ENCODE measurements at places on chromosomes 12 and 14.

DNA sequence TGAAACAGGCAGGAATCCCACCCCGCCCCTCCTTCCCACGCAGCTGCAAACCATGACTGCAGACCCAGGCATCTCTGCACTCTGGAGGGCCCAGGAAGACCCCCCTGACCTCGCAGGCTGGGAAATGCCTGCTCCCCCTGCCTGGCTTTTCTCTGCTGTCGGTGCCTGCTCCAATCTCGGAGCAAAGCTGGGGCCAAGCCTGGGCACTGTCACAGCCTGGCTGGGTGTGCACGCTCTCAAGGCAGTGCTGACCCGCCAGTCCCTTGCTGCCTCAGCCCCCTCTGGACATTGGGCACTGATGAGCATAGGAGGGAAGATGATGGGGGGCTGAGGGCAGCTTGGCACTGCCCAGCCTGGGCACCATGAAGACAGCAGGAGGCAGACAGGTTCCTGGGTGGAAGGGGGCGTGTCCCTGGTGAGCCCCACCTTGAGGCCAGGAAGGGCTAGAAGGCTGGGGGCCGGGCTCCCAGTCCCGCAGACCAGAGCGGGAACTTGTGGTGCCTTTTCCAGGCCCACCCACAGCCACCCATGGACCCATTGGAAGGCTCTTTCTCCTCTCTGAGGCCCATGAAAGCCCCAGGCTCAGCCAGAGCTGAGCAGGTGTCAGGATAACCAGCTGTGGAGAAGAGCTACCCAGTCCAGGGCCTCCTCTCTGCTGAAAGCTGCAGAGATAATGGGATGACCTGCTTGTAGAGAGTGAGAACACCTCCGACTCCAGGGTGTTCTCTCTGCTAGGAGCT, 10.7 kb upstream of the ZNF605 start:
- no peak for DNase-seq

DNA sequence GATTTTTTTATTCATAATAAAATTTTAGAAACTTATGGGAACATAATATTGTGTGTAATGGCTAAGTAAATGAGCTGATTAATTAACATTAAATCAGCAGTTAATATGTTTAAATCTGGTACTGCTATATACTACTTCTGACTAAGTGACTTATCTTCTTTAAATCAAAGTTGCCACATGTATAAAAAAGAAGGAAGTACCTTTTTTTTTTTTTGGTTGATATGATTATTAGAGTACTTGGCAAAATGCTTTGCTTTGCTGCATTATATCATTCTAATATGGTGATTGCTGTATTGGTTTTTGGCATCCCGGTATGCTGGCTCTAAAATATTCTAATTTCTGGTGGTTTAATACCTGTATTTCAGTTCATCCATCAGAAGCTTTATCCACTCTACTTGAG, 319.1 kb upstream of the RGS6 start:
- DNase-seq, result no peak

GRCh38 chr14:68182492-68182891, 362.9 kb downstream of the RAD51B start:
- DNase-seq, result no peak

DNA sequence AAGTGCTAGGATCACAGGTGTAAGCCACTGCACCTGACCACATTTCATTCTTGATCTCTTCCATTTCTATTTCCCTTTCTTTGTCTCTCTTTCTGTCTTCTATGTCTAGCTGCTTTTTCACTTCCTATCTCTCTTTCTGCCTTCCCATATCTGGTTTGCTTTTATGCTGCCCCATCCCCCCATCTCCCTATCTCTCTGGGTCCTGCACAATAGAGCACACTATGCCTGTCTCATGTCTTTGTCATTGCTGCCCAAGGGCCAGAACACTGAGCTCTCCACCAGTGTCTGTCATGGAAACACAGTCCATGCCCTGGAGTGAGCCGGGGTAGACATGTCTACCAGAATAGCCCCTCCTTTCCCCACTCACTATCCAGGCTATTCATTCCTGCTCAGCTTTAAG, 12.3 kb upstream of the RARG start:
- no peak for DNase-seq

DNA sequence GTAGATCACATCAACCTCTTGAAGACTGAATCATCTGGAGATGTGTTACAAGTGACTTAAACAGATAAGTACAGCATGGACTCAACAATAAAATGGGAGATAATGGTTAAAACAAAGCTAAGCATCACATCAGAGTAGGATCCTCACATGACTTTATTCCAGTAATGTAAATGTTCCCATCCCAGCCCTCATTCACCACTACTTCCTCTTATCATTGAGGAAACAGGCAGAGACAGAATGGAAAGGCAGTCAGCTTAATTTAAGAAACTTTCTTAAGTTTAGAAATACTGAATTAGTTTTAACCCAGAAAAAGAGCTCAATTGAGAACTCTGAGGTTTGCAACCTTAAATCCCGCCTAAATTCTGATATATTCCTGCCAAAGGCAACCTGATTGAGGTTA, 1.2 kb upstream of the ALG10 start:
- no peak for DNase-seq

- DNase-seq, result no peak
These were observed 81.2 kb upstream of the ETV6 start for GRCh38 chr12:11568155-11568761.

- no peak for DNase-seq
These were observed 40.4 kb upstream of the DIO3 start for GRCh38 chr14:101520621-101521472.

DNA sequence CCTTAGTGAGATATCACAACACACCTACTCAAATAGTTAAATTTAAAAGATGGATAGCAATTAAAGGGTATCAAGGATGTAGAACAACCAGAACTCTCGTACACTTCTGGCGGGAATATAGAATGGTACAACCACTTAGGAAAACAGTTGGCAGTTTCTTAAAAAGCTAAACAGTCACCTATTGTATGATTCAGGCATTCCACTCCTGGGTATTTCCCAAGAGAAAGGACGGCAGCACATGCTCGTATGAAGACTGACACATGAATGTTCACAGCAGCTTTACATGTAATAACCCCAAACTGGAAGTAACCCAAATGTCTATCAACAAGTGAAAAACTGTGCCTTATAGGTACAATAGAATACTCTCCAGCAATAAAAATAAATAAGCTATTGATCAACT, 465.2 kb downstream of the VRK1 start:
- DNase-seq, result no peak

DNA sequence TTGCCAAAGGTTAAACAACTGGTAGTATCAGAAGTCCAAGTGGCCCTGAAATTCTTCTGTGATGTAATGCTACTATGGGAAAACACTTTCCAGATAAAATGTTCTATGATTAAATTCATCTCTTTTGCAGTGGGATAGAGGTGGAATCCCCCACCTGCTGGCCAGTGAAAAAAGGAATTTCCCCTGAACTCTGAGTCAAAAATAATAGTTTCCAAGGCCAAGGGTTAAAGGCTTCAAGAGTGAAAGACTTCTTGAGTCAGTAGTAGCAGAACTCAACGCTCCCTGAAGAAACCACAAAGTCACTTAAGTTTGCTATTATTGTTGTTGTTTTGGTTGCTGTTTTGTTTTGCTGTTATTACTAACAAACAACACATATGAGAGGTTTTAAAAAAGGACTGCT, 330.8 kb downstream of the SOX5 start:
- DNase-seq, result no peak

DNA sequence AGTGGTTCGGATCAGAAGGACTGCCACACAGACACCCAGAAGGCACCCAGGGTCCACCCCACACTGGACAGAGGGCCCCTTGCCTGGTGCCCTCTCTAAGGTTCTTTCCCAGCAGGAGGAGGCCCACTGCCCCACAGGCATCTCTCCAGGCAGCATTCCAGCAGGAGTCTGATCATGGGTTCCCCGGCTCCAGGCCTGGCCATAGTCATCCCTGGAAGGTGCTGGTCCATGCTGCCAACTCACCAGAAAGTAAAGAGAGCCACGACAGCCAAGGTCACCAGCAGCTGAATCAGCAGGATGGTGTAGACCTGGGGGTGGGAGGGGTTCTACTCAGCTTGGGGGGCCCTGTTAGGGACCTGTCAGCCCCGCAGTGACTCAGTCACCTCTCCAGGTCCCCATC, 6.4 kb downstream of the FAIM2 start:
- DNase-seq, result no peak

GRCh38 chr14:89240414-89240813, 176.6 kb downstream of the FOXN3 start:
- DNase-seq, result peak; percentile 56

DNA sequence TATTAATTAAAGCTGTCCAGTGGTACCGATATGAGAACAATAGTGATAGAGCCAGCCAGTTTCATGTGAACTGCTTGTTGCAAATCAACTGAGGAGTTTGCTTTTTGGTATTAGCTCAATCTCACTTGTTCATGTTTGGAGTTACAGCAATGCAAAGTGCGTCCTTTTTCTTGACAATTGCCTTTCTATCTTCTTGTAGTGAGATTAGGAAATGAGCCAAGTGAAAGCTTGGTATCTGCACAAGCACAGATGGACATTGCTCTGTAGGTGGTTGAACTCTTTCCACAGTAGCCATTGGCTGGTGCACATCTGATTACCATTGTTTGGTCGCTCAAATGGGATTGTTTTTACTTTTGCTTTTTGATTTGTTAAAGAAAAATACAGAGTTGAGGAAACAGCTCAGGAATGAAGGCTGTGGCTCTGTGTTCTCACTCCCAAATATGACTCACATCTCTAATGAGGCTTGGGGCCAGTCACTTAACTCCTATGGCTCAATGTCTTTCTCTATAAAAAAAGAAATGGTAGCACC, 241.4 kb downstream of the BMP4 start:
- peak; percentile 4 for DNase-seq

DNA sequence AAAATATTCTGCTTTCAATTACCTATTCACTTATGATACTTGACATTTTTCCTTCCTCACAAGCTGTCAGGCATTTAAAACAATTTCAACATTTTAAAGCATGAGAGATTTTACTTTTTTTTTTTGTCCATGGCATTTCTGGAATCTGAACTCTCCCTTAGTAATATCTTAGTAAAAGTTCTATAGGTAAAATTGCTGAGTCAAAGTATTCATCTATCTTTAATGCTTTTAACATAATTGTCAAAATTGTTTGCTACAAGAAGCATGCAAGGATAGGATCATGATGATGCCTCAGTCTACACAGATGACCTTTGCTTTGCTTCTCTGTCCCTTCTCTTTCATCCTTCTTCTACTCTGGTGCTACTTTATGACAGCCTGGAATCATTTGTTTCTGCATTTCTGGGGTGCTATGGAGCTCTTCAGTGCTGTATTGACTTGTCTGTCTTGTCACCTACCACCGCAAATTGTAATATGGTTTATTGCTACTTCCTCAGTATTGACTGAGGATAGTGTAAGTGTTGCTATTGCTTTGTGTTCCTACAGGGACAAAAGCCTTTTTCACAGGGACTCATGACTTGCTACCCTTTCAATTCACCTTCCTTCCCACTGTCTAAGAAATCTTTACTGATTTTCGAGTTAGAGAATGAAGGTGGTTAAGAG, 589.8 kb upstream of the ATP2B1 start:
- DNase-seq, result no peak

GRCh38 chr12:82955043-82955442, 268.3 kb downstream of the TMTC2 start:
- DNase-seq, result no peak

DNA sequence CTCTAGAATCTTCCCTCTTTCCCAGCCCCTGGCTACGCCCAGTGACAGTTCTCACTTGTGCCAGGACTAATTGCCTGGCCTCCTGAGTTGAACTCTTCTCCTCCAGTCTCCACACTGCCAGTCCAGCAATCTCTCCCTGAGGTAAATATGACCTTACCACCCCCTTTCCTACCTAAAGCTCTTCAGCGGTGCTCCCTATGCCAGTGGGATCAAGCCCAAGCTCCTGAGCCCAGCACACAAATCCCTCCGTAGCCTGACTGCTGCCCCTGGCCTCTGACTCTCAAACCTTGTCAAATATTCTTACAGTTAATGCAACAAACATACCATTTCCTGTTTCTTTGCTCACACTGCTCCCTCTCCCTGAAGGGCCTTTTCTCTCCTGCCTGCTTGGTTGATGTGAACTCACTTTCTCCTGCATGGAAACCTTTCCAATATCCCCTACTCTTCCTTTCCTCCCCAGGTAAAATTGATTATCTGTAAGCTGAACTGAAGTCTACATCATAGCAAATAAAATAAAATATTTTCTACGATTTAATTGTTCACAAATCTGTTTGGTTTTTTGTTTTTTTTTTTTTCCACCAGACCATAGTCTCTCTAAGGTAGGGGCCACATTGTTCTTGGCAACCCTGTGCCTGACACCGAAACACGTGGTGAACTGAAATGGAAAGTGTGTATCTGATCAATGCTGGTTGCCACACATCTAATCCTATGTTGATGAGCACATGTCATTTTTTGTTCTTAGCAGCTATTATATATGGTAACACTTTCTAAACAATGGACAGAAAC, 147.5 kb downstream of the SLC38A6 start:
- DNase-seq, result no peak

GRCh38 chr14:103562179-103562428, 353 bp downstream of the BAG5 start:
- no peak for DNase-seq

- no peak for DNase-seq
These were observed 37.6 kb upstream of the SMOC1 start for GRCh38 chr14:69841656-69842055.

- no peak for DNase-seq
These were observed 31.3 kb upstream of the SMUG1 start for GRCh38 chr12:54220092-54220557.

DNA sequence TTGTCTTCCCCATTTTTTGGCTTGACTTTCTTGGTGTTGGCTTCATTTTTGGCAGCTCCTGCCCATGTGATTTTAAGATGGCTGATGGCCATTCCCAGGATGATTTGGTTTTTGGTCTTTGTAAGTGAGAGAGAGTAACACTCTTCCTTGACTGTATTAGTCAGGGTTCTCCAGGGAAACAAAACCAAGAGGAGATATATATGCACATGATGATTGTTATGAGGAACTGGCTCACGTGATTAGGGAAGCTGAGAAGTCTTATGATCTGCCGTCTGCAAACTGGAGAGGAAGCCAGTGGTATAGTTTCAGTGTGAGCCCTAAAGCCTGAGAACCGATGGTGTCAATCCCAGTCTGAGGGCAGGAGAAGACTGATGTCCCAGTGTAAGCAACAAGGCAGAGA, 146.6 kb downstream of the NRXN3 start:
- DNase-seq, result no peak

DNA sequence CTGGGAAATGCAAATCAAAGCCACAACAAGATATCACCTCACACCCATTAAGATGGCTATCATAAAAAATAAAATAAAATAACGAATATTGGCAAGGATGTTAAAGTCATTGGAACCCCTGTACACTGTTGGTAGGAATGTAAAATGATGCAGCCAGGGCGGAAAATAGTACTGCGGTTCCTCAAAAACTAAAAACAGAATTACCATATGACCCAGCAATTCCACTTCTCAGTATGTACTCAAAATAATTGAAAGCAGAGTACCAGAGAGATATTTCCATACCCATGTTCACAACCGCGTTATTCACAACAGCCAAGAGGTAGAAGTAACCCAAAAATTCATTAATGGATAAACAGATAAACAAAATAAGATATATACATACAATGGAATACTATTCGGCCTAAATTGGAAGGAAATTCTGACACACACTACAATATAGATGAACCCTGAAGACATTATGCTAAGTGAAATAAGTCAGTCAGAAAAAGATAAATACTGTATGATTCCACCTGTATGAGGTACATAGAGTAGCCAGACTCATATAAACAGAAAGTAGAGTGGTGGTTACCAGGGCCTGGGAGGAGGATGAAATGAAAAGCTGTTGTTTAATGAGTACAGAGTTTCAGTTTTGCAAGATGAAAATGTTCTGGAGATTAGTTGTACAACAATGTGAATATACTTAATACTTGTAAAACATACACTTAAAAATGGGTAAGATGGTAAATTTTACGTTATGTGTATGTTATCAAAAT, 84.6 kb downstream of the TXNDC16 start:
- no peak for DNase-seq

- DNase-seq, result peak; percentile 21
These were observed 820 bp downstream of the BICDL1 start for GRCh38 chr12:119989731-119990381.
